Suppressor macrophage (primary cell): ENCODE measurements at places on chromosomes 4 and X.
A peak's percentile ranks its signal among the peaks of the same experiment; 100 is the strongest.

- no peak for DNase-seq
These were observed 32.2 kb upstream of the TXLNG start for GRCh38 chrX:16754019-16754418.

DNA sequence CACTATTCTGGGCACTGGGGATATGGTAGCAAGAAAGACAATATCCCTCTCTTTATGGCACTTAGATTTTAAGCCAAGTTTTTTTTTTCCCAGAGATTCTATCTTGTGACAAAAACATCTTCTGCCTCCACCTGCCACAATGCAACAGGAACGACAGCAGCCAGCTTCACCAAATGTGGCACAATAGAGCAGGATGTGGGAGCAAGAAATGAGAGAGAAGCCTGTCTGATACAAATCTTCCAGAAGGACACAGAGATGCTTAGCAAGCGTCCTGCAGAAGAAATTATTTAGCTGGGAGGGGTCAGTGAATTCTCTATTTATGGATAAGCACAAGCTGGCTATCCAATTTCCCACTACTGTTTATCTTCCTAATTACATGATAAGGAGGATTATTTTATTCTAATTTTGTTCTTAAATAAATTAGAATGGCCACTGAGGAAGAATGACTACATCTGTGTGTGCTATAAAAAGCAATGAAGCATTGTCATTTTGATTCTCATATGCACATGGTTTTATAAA lies 27.1 kb upstream of the ZNF330 start:
- DNase-seq: no peak

- no peak for DNase-seq
These were observed 254.2 kb downstream of the ADAMTS3 start for GRCh38 chr4:72314869-72315268.

GRCh38 chrX:153867671-153868070 lies 18.3 kb downstream of the L1CAM start:
- DNase-seq: no peak

DNA sequence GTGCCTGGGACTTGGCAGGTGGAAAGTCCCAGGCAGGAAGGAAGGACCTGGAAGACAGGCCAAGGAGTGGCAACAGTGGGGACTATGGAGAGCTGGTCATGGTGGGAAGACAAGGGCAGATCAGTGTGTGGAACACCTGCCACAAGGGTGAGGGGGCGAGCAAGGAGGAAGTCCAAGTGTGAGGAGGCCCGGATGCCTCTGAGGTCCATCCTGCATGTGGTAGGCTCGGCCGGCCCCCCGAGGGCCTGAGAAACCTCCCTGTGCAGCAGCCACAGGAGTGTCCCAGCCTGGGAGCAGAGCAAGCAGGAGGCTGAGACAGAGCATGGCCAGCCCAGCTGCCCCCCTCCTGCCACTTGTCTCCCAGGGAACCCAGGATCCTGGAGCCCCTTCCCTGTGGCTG lies 40.5 kb upstream of the PSAPL1 start:
- DNase-seq: no peak

GRCh38 chr4:37895271-37895670 lies 4.4 kb downstream of the TBC1D1 start:
- DNase-seq: no peak

GRCh38 chr4:6991771-6992557 lies 51.2 kb upstream of the TADA2B start:
- DNase-seq: peak; percentile 81

DNA sequence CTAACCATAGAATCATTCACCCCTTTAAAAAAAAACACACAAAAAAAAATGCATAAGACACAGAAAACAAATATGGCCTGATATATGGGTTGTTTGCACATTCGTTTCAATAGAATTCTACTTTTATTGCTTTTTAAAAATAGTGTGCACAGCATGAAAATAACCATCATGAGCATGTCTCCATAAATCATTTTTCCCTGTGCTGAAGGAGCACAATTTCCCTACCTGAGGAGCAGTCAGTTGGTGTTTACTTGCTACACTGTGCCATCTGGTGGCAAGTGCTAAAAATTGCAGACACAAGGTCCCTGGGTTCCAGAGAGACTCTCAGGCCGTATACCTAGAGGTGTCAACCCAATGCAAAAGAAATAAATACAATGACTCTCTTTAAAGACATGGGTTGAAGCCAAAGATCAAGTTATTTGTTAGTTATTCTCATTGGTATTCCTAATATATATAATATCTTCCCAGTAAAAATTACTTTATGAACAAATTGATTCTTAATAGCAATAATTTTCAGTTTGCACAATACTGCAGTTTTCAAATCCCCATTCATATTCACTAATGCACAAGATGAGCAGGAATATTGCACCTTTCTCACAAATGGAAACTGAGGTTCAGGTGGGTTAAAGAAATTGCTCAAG lies 551.4 kb downstream of the IQCM start:
- DNase-seq: peak; percentile 50

GRCh38 chrX:78945186-78945912 lies at the start of gene P2RY10:
TSS of gene P2RY10 (plus strand) at chrX:78945391. CDS start at chrX:78960521, 15,130 bp downstream.
- no peak for DNase-seq

- DNase-seq: no peak
These were observed 86.9 kb downstream of the EVC start for GRCh38 chr4:5797866-5798265.

- DNase-seq: peak; percentile 23
These were observed 496.9 kb upstream of the DIPK2B start for GRCh38 chrX:45697591-45697990.

DNA sequence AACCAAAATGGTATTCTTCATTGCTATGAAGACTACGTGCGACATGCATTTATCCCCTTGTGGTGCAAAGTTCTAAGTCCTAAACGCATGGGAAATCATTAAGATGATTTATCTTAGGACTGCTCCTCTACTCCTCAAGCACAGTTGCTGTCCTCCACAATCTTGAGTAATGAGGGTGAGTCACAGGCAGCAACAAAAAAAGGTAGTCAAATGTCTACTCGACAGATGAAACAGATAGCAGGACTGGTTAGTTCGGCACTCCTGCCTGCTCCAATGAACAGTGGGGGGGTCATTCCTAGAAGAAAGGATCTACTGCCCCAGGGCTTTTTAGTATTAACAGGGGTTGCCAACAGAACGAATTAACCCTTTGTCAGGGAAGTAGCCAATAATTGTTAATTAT lies 233.7 kb upstream of the FGF13 start:
- DNase-seq: no peak

DNA sequence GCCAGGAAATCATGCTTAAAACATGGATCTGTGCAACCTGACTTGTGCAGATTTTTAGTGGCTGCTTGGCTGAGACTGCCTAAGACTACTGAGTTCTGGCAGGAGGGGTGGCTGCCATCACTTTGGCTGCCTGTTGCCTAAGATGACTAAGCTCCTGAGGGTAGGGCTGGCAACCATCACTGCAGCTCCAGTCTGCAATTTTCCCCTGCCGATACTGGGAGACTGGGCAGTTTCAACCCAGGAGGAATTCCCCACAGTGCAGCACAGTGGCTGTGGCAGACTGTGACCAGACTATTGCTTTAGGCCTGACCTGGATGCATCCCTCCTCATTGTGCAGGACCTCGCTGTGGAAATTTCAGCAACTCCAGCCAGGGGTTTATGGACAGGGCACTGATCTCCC lies 544.9 kb downstream of the ANKRD50 start:
- no peak for DNase-seq

DNA sequence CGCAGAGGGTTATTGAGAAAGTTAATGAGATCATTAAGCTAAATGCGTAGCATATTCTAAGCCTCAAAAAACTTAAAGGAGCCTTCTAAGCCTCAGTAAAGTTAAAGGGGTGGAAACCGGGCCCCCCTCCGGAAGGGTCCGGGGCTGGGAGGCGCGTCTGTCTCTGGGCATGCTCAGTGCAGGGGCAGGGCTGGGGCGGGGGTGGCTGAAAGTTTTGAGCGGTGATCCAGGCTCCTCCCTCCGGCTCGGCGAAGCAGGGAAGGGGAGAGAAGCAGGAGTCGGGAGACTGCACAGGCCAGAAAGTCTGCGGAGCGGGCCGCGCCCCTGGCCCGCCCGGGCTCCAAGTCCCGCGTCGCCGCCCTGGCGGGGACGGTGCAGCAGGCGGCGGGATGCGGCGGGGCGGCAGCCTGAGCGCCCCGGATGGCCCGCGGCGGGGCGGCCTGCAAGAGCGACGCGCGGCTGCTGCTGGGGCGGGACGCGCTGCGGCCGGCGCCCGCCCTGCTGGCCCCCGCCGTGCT lies at the start of gene EVC:
EVC (plus strand) TSS at position 241 of the 518 bp plus-strand sequence; CDS start at position 421, 180 bp downstream.
- DNase-seq: peak; percentile 27

DNA sequence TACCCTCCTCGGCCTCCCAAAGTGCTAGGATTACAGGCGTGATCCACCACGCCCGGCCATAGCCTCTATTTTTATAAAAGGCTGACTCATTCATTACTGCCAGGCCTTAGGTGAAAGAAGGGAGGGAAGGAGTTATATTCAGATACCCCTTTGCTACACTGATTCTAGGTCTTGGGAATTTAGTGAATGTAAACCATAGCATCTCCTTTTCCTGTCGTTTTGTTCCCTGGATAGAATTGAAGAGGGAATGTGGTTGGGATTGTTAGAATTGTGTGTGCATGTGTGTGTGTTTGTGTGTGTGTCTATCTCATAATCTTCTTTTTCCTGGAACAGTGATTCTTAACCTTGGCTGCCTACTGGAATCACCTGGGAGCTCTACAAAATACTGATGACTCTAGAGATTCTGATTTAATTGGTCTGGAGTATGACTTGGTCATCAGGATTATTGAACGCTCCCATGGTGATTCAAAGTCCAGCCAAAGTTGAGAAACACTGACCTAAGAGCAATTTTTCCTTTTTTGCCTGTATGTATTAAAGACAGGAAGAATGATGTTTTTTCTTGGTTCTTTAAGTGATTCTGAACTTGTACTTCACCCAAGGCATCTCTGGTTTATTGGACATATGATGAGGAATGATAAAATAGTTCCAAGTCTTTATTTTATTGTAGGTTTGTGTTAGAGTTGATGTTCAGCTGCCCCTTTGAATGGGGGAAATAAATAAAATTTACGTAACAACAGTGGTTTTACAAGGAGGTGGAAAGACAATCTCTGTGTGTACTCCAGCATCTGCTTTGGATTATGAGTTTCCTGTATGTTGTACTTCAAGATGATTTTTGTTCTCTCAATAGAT lies 37.0 kb downstream of the NAP1L5 start:
- no peak for DNase-seq

DNA sequence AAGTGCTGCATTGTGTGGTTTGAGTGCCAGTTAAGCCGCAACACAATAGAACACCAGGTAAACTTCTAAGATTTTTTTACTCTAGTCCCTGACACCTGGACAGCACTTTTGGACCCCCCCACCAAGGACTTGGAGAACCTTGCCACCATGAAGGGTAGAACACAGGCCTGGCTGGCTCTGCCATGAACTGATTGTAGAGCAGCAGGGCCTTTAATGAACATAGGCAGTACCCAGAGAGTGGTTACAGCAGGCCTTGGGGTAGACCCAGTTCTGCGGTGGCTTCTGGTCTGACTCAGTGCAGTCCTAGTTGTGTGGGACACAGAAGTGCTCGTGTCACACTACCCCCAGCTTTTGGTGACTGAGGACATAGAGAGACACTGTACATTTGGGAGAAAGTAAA lies 648.3 kb downstream of the PCDH19 start:
- no peak for DNase-seq

GRCh38 chr4:153137677-153138630 lies 66.3 kb upstream of the TRIM2 start:
- DNase-seq: no peak
